ENCODE measurements at places on chromosomes 7 and 10.

DNA sequence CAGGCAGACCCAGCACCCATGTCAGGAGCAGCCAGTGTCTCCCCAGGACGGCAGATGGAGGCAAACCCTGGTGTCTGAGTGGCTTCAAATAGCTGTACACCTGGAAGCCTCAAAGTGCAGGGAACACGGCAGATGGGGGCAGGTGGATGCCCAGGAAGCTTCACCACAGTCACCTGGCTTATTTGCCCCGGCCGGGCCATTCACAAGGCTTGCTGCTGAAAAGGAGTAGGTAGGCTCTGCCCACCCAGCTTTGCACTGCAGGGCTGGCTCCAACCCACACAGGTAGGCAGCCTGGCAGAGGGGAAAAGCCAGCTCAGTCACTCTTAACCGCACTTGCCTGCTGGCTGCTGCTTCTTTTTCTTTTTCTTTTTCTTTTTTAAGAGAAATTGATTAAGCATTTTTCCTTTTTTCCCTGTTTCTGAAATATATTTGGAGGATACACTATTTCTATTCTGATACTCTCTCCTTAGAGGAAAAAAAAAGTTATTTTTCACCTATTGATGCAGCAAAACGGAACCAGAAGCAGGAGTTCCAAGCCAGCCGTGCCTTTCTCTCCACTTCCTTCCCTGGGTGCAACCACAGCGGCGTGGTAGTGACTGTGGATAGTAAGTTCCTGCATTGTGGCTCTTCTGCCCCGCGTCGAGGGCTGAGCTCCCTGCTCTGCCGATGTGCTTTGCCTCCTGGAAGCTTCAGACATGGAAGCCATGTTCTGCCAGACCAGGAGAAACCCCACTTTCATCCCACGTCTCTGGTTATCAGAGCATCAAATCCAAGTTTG, 118.3 kb downstream of the KLF6 start:
- no peak for DNase-seq

DNA sequence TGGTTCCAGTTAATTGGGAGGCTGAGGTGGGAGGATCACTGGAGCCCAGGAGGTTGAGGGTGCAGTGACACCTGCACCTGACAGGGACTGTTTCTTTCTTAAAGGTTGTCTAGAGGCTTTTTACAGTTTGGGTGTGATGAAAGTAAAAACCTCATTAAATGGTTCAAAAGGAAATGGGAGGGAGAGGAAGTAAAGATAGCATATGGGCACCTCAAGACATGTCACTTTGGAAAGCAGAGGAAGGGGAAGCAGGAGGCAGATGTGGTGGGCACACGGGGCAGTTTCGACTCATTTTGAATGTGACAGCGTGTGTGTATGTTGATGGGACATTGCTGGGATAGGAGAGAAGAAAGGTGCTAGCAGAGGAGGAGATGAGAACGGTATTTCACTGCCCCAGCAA, 203.1 kb downstream of the MLLT10 start:
- DNase-seq, result no peak

- no peak for DNase-seq
Measured at GRCh38 chr10:27949528-27950241, 49.2 kb downstream of the ODAD2 start.

- DNase-seq, result no peak
Measured at GRCh38 chr10:119483839-119484238, 58.7 kb downstream of the RGS10 start.

GRCh38 chr7:131357282-131357880, 29.7 kb downstream of the MKLN1 start:
- no peak for DNase-seq

- no peak for DNase-seq
Measured at GRCh38 chr7:158468181-158468580, 119.4 kb downstream of the PTPRN2 start.

DNA sequence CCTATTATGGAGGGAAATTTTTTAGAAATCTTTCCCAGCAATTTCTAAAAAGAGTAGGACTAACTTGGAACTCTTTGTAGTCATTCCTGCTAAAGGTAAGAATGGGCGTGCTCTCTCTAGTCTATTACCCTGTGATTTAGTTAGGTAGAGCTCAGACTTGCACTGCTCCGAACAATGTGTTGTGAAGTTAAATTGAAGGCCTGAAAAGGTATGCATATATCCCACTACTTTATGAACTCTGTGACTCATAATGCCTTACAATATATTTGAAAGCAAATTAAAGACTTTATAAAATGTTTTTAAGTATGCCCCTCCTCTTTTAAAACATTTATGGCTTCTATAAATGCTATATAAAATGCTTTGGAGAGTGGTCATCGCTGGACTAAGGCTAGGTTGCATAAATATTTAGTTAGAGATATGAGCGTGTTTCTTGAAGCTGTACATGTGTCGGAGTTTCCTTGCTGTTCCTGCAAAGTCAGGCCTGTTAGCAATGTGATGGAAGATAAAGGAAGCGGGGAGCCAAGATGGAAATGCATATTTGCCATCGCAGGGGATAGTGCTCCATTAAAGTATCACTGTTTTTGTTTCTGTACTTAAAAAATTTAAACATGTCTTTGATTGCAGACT, 761.4 kb downstream of the LRMDA start:
- DNase-seq, result no peak
